ENCODE measurements at places on chromosomes 7 and 10. TPM values are rescaled to one million over a fixed set of nuclear protein-coding genes. Genes with fewer than 3 reads are reported as not detected.

DNA sequence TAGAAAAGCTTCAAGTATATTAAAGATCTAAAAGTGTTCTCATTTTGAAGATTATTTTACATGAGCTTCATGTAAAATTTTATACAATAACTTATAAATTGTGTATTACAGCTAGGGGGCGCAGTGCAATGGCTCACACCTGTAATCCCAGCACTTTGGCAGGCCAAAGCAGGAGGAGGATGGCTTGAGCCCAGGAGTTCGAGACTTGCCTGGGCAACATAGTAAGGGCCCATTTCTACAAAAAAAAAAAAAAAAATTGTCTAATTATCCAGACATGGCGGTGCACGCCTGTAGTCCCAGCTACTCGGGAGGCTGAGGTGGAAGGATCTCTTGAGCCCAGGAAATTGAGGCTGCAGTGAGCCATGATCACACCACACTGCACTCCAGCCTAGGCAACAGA, 16.6 kb downstream of the ACBD5 start:
- no peak overlapping the region for H3K4me3 ChIP-seq
- no peaks in the 10 kb centered on the region for H3K27me3 ChIP-seq
- peaks cover 5% of the 10 kb centered on the region for H3K36me3 ChIP-seq
- H3K4me1 ChIP-seq: no peaks in the 10 kb centered on the region
- no peak overlapping the region for H3K27ac ChIP-seq

GRCh38 chr10:15742836-15743235, 23.1 kb upstream of the ITGA8 start:
- no peaks in the 10 kb centered on the region for H3K4me1 ChIP-seq
- no peak overlapping the region for H3K4me3 ChIP-seq
- DNase-seq: no peak
- no peaks in the 10 kb centered on the region for H3K27me3 ChIP-seq
- no peaks in the 10 kb centered on the region for H3K36me3 ChIP-seq

DNA sequence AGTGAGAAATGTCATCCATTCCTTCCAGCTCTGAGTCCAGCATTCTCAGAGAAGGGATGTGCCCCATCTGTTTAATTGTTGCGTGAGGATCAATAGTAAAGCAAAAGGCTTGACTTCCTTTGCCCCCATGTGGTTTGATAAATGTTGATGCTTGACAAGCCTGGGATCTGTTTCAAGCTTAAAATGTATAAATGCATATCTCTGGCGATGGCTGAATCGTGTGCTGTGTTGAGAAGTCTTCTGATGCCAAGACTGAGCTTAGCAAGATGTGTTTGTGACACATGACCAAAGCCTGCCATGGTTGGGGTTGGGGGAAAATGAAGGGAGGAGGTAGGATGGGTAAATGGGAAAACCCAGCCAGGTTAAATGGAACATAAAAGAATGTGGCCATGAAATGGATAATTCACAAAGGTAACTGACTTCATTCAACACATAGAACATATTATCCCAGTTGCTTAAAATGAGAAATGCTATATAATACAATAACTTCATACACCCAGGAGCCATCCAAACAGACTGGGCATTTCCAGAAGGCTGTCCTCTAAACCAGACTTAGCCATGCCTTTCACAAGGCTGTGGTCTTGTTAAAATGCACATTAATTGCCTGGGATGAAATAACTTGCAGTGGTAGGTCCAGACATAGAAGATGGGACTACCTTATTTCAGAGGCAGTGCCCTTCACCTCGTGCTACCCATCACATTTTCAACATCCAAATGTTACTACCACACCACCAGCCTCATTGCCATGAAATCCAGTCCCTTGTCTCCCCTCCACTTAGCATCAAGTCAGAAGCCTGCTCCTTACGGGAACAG, 147.3 kb upstream of the PDE1C start:
- no peaks in the 10 kb centered on the region for H3K36me3 ChIP-seq
- H3K4me3 ChIP-seq: no peak overlapping the region
- DNase-seq: peak; percentile 10
- no peak overlapping the region for H3K27ac ChIP-seq
- no peaks in the 10 kb centered on the region for H3K4me1 ChIP-seq

DNA sequence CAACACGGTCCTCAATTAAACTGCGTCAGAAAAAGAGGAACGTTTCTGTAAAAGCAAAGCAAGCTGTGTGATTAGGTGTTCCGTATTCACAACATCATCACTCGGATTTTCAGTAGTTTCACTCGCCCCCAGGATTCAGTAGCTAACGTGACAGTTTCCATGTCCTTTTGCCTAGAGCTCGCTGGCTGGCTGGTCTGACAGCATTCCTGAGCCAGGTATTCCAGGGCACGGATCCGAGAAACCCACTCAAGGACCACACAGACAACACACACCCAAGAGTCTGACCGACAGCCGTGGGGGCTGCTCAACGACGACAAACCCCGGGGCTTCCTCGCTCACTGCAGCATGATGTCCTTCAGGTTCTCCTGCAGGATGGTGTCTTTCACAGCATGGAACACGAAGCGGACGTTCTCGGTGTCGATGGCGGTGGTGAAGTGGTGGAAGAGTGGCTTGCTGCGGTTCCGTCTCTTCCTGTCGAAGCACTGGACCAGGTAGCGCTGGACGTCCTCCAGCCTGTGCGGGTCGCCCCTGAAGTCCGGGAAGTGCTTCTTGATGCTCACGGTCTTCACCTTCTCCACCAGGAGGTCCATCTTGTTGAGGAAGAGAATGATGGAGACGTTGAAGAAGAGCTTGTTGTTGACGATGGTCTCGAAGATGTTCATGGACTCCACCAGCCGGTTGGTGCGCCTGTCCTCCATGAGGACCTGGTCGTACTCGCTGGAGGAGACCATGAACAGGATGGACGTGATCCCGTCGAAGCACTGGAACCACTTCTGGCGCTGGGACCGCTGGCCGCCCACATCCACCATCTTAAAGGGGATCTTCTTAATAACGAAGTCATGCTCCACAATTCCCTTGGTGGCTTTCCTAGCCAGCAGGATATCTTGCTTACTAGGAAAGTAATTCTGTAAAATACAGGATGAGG, 43.1 kb downstream of the AMZ1 start:
- no peak for DNase-seq
- H3K27ac ChIP-seq: no peak overlapping the region
- peaks cover 7% of the 10 kb centered on the region for H3K36me3 ChIP-seq
- no peaks in the 10 kb centered on the region for H3K27me3 ChIP-seq

GRCh38 chr7:123944395-123944794, 19.4 kb downstream of the SPAM1 start:
- H3K36me3 ChIP-seq: no peaks in the 10 kb centered on the region
- H3K27ac ChIP-seq: no peak overlapping the region
- no peak overlapping the region for H3K4me3 ChIP-seq
- no peak for DNase-seq
- peaks cover 17% of the 10 kb centered on the region for H3K4me1 ChIP-seq

DNA sequence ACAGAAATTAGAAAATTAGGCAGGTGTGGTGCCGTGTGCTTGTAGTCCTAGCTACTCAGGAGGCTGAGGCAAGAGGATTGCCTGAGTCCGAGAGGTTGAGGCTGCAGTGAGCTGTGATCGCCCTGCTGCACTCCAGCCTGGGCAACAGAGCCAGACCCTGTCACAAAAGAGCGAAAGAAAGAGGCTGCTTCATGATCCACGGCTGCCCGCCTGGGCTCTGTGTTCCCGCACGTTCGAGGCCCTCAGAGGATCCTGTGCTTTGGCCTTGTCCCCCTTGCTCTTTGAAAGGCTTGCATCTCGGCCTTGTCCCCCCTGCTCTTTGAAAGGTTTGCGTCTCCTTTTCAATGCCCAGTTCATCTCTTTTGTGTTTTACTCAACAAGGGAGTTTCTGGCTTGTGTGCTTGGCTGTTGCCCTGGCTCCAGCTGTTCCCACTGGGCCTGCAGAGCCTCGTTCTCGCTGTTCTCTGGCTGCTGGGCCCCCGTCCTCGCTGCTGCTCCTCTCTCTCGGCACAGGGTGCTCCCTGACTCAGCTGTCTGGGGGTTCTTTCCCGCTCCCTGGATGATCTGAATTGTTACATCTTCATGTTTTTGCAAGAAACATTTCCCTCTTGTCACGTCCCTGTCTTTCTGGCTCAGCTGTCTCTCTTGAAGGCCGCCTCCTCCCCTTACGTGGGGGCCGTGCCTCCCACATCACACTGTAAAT, 45.1 kb upstream of the INPP5A start:
- H3K27ac ChIP-seq: no peak overlapping the region
- H3K36me3 ChIP-seq: no peaks in the 10 kb centered on the region
- H3K4me3 ChIP-seq: no peak overlapping the region
- H3K27me3 ChIP-seq: no peaks in the 10 kb centered on the region
- no peaks in the 10 kb centered on the region for H3K4me1 ChIP-seq
- DNase-seq: no peak

DNA sequence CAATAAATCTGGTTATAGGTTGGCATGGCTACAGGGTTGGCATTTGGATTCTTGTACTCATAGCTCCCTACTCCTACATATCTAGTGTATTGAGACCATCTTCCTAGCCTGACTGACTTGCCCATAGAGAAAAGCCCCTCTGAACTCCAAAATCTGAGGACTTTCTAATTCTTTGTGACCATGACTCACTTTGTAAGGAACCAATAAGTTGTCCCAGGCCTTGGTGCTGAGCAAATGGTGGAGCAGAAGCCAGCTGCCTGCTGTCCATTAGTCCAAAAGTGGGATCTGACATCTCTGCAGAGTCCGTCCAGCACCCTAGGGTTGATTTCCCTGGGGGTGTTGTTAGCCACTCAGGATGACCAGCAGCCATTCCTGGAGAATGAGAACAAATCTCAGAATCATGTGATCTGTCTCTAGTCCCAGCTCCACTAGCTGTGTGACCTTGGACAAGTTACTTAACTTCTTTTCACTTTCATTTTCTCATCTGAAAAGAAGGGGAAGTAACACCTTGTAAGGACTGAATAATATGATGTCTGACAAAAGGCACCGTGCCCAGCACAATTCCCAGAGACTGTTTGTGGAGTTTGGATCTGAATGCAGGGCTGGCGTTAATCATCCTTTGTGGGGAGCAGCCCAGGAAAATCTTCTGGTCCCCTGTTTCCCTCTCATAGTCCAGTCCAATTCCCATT, 44.1 kb downstream of the MTURN start:
- DNase-seq: no peak
- H3K27me3 ChIP-seq: no peaks in the 10 kb centered on the region
- no peak overlapping the region for H3K27ac ChIP-seq
- no peaks in the 10 kb centered on the region for H3K4me1 ChIP-seq
- no peak overlapping the region for H3K4me3 ChIP-seq
- no peaks in the 10 kb centered on the region for H3K36me3 ChIP-seq

- DNase-seq: no peak
- H3K27me3 ChIP-seq: no peaks in the 10 kb centered on the region
- H3K27ac ChIP-seq: no peak overlapping the region
Measured at GRCh38 chr7:136131304-136131630, 154.1 kb upstream of the MTPN start.

GRCh38 chr10:26890956-26891355, 30.2 kb upstream of the ABI1 start:
- no peak overlapping the region for H3K27ac ChIP-seq
- no peaks in the 10 kb centered on the region for H3K4me1 ChIP-seq
- no peaks in the 10 kb centered on the region for H3K27me3 ChIP-seq
- no peak overlapping the region for H3K4me3 ChIP-seq
- H3K36me3 ChIP-seq: no peaks in the 10 kb centered on the region

DNA sequence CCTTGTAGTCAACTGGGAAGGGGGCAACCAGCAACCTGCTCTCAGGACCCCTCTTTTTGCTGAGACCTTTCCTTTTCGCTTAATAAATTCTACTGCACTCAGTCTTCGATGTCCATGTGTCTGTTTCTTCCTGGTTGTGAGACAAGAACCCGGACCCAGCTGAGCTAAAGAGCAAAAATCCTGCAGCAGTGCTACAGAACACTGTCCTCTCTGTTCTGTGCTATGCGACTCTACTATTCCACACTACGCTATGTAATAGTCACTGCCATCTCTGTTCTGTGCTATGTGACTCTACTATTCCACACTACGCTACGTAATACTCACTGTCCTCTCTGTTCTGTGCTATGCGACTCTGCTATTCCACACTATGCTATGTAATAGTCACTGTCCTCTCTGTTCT, 34.3 kb downstream of the DIP2C start:
- no peaks in the 10 kb centered on the region for H3K36me3 ChIP-seq
- H3K27me3 ChIP-seq: no peaks in the 10 kb centered on the region
- no peaks in the 10 kb centered on the region for H3K4me1 ChIP-seq
- DNase-seq: no peak
- H3K27ac ChIP-seq: no peak overlapping the region
- H3K4me3 ChIP-seq: no peak overlapping the region

DNA sequence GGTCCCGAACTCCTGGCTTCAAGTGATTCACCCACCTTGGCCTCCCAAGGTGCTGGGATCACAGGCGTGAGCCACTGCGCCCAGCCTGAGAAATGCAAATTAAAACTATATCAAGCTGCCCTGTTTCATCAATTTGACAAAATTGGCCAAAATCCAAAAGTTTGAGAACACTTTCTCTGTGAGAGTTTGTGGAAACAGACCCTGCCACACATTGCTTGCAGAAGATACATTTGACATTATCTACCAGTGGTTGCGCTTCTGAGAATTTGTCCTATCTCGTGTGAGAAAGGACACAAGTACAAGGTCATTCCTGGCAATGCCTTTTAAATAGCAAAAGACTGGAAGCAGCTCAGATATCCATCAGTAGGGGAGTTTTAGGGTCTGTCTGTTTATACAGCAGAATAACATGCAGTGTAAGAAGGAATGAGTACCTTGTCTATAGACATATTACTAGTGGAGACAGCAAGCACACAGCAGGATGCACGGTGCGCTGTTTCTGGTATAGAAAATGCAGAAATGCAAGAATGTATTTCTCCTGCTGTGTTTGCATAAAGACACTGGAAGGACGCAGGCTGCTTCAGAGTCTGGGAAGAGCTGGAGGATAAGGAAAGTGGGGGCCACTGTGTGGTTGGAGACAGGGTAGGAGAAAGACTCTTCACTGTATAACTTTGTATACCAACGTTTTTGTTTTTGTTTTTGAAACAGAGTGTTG, 4.3 kb downstream of the LHPP start:
- H3K4me3 ChIP-seq: no peak overlapping the region
- no peaks in the 10 kb centered on the region for H3K27me3 ChIP-seq
- no peak for DNase-seq

DNA sequence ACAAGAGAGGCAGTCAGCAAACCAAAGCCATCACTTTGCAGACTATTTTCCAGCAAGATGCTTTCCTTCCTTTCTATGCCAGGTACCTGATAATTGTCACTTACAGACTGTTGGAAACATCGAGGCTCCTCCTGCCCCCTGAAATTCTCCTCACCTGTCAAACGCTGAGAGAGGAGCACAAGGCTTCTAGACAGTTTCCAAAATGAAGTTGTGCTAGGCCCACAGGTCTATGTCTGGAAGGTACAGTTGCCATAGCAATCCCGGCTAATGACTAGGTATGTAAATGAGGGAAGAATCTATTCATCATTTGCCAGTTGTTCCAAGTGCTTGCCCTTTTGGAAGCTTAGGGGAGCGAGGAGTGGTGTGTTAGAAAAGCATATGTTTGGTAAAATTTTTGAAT, 334.4 kb downstream of the CALN1 start:
- H3K4me3 ChIP-seq: no peak overlapping the region
- peak; percentile 28 for DNase-seq
- no peaks in the 10 kb centered on the region for H3K27me3 ChIP-seq
- no peaks in the 10 kb centered on the region for H3K4me1 ChIP-seq
- H3K36me3 ChIP-seq: no peaks in the 10 kb centered on the region

GRCh38 chr7:122896509-122896908, 10.2 kb upstream of the CADPS2 start:
- no peaks in the 10 kb centered on the region for H3K27me3 ChIP-seq
- DNase-seq: no peak
- no peaks in the 10 kb centered on the region for H3K36me3 ChIP-seq
- H3K4me3 ChIP-seq: no peak overlapping the region

Gene AZGP1
- 0.57 TPM for polyA plus RNA-seq

Gene SEMA3D
- polyA plus RNA-seq: 1.6 TPM

Gene PRPS1L1
- polyA plus RNA-seq: not detected

Gene HKDC1
- polyA plus RNA-seq: 0.12 TPM

Gene OR2A5
- polyA plus RNA-seq: not detected

Gene PIP
- not detected for polyA plus RNA-seq

Gene TEX47
- polyA plus RNA-seq: not detected
